ENCODE measurements at places on chromosomes 1 and 21.

GRCh38 chr21:19590044-19590443 lies 1186.5 kb upstream of the TMPRSS15 start:
- no peak for DNase-seq

GRCh38 chr1:109242387-109242786 lies 7.0 kb upstream of the CELSR2 start:
- DNase-seq = no peak

DNA sequence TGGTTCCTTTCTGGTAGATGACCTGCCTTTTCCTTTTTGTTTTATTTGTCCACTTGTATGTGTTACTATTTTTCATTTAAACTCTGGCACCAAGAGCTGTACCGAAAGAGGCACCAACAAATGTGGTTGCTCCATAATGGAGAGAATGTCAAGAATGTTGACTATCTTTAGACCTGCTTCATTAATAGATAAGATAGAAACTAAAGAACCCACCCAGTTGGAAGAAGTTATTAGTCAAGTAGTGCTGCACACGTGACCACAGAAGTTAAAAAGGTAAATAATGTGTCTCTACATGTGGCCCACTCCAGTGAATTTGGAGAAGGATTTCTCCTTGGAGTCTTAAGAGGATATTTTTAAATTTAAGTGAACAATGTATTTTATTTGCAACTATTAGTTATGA lies 9.3 kb downstream of the ATP1A1 start:
- DNase-seq = no peak

DNA sequence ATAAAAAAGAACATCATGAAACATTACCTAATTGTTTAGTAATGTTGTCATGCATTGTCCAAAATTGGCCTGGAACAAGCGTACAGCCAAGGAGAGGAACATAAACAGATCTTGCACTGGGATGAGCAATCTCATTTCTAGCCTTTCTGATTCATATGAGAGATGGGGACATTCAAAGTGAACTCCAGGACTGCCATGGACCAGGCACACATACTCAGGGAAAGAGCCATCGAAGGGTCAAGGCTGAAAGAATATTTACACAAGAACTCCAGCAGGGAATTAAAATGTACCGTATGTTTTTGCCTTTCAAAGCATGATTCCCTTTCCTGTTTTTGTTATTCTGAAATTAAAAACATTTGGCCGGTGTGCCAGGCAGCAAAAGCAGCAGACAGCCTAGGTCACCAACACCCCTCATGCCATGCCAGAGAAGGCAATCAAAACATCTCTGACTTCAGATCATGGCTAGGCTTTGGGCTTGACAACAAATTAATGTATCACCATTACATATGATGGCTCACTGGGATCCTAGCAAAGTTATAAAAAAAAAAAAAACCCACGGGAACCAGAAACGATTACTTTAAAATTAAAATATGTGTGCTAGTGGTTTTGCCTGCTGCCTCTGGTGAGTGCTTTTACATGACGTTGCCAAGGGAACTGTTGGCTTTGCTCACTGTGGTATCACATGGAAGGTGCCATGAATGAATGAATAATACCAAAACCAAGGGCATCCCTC lies 159.8 kb downstream of the TGFBR3 start:
- DNase-seq = no peak

DNA sequence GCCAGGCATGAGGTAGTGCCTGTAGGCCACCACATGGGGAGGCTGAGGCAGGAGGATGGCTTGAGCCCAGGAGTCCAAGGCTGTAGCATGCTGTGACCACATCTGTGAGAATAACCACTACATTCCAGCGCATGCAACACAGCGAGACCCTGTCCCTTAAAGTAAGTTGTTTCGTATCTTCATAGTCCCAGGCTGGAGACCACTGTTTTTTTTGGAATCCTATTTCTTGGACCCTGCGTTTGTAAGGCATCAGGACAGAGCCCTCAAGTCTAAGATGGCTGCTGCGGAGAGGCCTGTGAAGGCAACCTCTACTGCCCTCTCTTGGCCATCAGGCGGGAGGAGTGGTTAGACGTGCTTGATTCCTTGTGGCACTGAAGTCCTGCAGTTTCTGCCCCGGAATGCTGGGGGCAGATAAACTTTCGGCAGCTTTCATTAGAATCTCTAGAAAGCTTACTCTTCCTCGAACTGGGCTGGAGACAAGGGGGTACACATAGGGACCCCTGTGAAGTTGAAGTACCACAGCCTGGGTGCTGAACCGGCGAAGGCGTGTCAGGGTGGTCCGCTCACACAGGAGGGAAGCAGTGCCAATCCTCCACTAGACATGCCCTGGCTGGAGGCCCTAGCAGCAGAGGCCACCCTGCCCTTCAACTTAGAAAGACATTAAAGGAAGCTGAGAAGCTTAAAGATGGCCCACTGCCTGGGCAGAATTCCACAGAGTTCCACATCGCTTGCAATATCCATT lies 36.6 kb downstream of the RABIF start:
- peak; percentile 8 for DNase-seq

- no peak for DNase-seq
Observed at GRCh38 chr1:54328066-54328636, 78.0 kb downstream of the SSBP3 start.

- no peak for DNase-seq
Observed at GRCh38 chr1:21569820-21570527, 60.8 kb downstream of the ALPL start.

Measured in NCI-H2081 treated with DMSO at 0.1 percent for 48 hours (cell line).